Muscle of back (tissue), 13 donors: ENCODE measurements at places on chromosomes 4 and X.

DNA sequence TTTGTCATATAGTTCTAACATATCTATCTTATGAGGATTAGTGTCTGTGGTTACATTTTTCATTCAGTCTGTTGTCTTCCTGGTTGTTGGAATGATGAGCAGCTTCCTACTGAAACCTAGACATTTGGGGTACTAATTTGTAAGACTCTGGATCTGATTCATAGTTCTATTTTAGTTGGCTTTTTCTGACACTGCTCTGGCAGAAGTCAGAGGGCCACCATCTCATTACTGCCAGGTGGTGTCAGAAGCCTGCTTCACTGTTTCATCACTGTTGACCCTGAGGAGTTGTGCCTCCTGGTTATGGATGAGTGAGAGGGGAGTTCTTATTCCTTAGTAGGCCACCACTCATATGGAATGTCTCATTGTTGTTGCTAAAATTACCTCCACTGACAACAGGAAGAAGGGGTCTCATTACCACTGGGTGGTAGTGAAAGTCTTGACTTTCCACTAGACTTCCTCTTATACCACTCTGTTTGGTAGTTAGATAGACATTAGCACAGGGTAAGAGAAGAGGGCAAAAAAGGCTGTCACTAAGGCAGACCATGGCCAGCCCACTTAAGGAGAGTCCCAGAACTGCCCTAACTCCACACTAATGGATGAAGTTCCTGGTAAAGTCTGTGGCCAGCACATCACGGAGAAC is 395.2 kb downstream of the SPOCK3 start:
- no peak for DNase-seq

- DNase-seq: no peak
These were observed 11.3 kb upstream of the APLN start for GRCh38 chrX:129665916-129666644.

- DNase-seq: peak; percentile 88
These were observed at the start of gene PLCXD1 for GRCh38 chrX:281166-281999. PLCXD1 (plus strand) TSS chrX:281381; CDS start chrX:284188, 2,807 bp downstream.

DNA sequence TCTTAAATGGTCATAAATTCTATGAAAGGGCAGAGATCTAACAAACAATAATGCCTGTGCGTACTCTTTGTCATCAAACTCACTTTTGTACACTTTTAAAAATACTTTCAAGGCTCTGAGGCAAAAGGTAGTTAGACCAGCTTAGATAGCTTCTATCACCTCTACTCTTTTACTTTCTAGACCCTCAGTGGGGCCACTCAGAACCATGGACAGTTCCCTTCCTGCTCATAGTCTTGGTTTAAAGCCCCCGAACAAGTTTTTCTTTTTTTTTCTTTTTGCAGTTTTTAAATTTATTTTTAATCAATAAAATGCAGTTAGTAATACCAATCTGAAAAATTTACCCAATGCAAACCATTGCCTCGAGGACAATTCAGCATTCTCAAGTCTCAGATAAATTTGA is 460.5 kb upstream of the CNKSR2 start:
- peak; percentile 8 for DNase-seq

GRCh38 chr4:157590679-157591078 is 370.2 kb downstream of the GRIA2 start:
- no peak for DNase-seq

GRCh38 chr4:914531-914930 is 17.6 kb downstream of the GAK start:
- DNase-seq: no peak

DNA sequence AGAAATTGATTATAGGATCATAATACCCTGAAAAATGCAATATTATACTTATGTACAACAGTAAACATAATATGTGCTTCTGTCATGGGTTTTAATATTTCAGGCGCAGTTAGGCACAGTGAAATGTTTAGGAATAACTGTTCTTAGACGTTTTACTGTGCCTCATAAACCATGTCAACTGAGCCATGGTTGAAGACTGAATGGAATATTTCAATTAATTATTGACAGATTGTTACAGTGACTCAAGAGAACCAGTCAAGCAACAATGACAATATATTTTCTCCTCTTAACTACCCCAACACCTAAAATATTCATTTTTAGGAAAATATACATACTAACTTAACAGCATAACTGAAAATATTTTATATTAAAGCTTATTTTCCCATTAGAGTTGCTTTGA is 852.7 kb upstream of the FRG1 start:
- no peak for DNase-seq

DNA sequence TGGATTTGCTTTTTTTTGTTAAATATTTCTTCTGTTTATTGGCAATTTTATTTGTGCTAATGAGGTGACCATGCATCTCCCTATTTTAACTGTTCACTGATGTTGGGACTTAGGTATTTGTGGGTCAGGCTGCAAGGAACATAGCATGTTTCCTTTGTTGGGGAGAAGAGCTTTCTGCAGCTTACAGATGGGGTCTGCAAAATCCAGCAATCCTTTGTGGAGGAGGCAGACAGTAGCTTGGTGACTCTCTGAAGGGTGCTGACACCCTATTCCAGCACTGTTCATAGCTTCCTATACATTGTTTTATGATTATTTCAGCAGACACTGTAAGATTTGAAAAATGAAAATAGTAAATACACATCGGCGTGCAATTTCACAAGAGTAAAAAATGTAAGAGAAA is 491.7 kb downstream of the RAPGEF2 start:
- no peak for DNase-seq

- DNase-seq: no peak
These were observed 424.3 kb downstream of the GRXCR1 start for GRCh38 chr4:43316813-43317212.

DNA sequence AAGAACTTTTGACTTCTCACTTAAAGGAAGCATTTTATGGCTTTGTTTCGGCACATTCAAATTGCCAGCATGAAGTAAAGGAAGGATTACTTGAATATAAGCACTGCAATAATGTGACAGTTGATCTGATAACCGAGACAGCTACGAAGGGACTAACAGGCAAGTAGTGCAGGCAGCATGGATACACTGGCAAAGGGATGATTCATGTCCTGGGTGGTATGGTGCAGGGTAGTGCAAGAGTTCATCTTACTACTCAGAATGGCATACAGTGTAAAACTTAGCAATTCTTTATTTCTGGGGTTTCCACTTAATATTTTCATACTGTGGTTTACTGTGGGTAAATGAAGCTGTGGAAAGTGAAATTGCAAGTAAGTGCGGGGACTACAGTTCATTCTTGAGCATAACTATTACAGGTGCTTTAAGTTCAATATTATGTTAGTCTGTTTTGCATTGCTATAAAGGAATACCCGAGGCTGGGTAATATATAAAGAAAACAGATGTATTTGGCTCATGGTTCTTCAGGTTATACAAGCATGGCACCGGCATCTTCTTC is 611.8 kb downstream of the SPOCK3 start:
- DNase-seq: no peak

DNA sequence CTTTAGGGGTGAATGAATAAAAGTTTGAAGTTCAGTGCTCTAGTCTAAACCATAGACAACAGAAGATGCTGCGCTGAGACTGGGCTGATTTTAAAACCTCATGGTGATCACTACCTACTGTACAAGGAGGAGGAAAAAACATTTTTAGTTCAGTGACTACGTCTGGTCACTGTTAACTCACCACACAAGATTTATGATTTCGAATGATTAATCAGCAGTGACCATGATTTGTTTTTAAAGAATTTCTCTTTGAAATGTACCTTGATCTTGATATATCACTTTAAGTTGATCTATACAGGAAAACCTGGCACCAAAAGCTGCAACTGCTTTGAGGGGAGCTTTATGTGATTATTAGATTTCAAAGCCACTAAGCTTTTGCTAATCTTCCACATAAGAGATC is 286.3 kb downstream of the PDGFC start:
- no peak for DNase-seq

DNA sequence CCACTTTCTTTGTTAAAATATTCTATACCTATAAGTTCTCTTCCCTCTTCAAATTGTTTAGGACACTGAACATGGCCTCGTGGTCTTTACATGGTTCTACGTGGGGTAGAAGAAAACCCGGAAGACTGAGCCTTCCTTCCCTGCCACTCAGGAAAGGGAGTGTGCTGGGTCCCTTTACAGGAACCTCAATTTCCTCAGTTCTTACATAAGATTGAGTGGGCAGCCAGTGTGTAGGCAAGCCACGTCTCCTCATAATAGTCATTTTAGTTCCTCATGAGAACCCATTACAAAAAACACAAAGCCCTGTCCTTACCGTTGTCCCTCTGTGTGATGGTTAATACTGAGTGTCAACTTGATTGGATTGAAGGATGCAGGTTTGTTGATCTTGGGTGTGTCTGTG is 28.7 kb upstream of the SMIM10L2A start:
- DNase-seq: no peak

- DNase-seq: no peak
These were observed 354.3 kb downstream of the GPAT3 start for GRCh38 chr4:83890231-83890630.

DNA sequence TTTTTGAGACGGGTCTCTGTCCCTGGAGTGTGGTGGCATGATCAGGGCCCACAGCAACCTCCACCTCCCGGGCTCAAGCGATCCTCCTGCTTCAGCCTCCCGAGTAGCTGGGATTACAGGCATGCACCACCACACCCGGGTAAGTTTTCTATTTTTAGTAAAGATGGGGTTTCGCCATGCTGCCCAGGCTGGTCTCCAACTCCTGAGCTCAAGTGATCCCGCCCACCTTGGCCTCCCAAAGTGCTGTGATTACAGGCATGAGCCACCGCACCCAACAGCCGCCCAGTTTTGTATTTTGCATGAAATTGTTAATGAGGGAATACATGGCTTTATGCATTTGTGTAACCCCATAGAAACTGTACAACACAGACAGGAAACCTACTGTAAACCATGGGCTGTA is 2.8 kb upstream of the ARHGAP4 start:
- DNase-seq: no peak

DNA sequence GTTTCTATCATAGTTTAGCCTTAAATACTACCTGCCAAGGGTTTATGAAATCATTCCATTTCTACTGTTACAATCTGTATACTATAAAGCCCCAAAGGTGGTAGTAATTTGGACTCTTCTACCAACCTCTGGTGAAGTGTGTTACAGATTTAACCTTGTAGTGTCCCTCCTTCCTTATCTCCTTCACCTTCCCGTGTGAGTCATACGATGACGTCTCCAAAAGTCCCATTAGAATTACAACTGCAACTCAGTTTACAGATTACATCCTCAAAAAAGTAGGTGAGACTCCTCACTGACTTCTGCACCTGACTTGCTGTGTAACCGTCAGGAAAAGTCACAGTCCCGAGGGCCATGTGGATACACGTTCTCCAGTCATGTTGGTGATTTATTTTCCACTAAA is 219.0 kb downstream of the DCTD start:
- DNase-seq: no peak

DNA sequence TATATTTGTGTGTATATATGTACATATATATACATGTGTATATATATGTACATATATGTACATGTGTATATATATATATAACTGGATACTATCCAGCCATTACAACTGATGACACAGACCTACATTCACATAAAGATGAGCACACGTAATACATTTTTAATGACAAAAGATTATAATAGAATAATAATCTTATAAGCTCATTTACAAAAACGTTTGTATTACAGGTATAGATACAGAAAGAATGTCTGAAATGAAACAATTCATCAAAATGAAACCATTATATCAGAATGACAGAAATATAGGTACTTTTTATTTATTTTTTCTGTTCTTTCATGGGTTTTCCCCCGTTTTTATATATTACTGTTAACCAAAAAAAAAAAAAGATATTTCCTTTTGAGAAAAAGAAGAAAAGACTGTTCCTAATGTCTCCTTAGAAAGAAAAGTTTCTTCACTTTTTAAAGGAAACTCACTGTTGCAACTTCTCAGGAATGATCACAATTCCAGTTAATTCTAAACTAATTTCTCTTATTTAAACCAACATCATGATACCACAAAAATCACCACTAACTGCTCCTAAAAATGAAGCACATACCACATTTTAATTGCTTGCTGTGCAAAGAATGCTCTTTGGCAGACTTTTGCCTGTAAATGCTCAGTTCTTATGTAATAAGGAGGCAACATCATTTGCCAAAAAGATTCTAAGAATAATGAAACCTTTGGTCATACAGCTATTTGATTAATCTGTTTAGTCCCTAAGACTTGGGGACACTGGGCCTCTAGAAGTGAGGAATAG is 18.9 kb downstream of the LEF1 start:
- no peak for DNase-seq

- peak; percentile 5 for DNase-seq
These were observed 62.6 kb downstream of the GRXCR1 start for GRCh38 chr4:42954963-42955669.

DNA sequence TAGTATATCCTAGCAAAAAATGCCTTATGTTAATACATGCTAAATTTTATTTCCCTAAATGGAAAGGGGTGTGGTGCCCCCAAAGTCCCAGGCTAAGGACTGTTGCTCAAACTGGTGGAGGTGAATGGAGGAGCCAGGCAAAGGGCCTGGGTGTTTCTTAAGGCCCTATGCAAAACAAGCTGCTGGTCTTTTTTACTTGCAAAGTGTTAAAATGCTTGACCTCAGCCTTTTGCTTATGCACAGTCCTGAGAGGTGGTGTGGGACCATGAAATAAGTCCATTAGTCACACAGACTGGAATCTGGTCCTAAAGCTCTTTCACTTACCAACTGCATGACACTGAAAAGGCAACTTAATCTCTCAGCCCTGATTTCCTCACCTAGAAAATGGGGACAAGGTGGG is 223.5 kb upstream of the MBNL3 start:
- DNase-seq: no peak

GRCh38 chr4:7559741-7560395 is 125.1 kb upstream of the PSAPL1 start:
- no peak for DNase-seq

DNA sequence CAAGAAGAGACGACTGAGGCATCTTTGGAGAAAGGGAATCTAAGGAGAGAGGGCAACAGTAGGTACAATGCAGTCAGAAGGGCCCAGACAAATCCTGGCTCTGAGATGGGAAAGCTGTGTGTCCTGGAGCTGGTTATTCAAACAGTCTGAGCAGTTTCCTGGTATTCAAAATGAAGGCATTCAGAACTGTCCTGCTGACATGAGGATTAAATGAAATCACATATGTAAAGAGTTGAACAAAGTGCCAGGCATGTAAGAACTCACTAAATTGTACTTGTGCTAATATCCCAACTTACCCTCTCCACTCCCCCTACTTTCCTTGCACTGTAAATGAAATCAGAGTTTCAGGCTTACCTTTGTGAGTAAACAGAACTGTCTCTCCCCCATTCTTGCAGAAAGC is 60.9 kb upstream of the LDB2 start:
- DNase-seq: no peak

- no peak for DNase-seq
These were observed 67.7 kb upstream of the SPANXN2 start for GRCh38 chrX:143788265-143788664.

DNA sequence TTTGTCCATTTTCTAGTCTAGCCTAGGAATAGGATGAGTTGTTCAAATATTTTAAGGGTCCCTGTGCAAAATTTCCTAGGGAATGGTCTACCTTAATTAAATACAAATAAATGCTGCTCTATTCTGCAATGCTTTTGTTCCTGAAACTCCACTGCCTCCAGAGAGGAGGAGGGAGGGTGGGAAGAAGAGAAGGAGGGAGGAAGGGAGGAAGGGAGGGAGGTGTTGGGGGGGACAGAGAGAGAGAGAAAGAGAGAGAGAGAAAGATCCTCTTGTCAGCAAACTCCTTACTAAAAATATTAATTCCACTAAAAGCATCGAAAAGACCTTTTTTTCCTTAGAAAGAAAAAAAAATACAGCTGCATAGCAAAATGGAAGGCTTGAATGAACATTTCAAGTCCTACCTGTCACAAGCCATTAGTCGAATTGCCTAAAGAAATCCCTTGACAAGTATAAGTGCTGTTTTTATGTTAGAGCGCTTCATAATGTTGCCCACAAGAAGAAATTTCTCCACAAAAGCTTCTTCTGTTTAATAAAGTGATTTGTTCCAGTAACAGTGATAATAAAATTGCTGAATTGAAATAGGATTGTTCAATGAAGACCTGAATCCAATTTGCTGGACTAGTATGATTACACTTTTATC is 106.0 kb downstream of the NKX6-1 start:
- no peak for DNase-seq
